ENCODE measurements at places on chromosomes 1 and 21. TPM values are rescaled to one million over a fixed set of nuclear protein-coding genes. Genes with fewer than 3 reads are reported as not detected.

The ARID4B gene
- 37.5 TPM for total RNA-seq

The SGIP1 gene
- 1.6 TPM for total RNA-seq

- no peaks in the 10 kb centered on the region for H3K4me1 ChIP-seq
- no peak for DNase-seq
- no peak overlapping the region for H3K4me3 ChIP-seq
Observed at GRCh38 chr1:173749137-173749536, 34.4 kb downstream of the KLHL20 start.

- no peak overlapping the region for H3K4me3 ChIP-seq
- H3K36me3 ChIP-seq, result no peaks in the 10 kb centered on the region
- no peaks in the 10 kb centered on the region for H3K4me1 ChIP-seq
- no peak for DNase-seq
- no peak overlapping the region for H3K27ac ChIP-seq
- H3K27me3 ChIP-seq, result peaks cover 2% of the 10 kb centered on the region
Observed at GRCh38 chr1:4512636-4513035, 141.8 kb upstream of the AJAP1 start.
